ENCODE measurements at places on chromosomes 2 and 18.

GRCh38 chr2:170562928-170563327, 152.2 kb upstream of the SP5 start:
- no peak for DNase-seq

DNA sequence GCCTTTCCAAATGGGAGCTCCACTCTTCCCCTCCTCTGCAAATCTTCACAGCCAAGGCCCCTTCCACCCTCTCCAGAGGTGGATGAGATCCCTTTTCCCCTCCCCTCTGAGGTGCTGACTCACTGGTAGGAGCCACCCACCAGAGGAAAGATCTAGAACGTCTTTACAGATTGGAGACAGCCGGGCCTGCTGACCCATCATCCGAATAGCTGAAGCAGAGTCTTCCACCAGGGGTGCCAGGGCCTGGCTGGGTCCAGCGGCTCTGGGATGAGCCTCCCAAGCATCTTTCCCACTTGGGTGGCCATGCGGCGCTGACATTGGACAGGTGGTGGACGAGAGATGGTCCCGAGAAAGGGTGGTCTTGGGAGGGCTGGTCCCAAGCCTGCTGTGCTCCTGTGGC, 9.0 kb downstream of the ERFE start:
- DNase-seq = no peak

- DNase-seq = no peak
Measured at GRCh38 chr2:171807831-171808393, 86.1 kb downstream of the SLC25A12 start.

GRCh38 chr18:63936156-63936931, 12.8 kb upstream of the HMSD start:
- peak; percentile 5 for DNase-seq

- DNase-seq = no peak
Measured at GRCh38 chr2:215479121-215479520, 43.3 kb upstream of the FN1 start.

GRCh38 chr2:121489911-121490583, 40.6 kb upstream of the RNU4ATAC start:
- no peak for DNase-seq

- no peak for DNase-seq
Measured at GRCh38 chr2:94872088-94872618, 923 bp downstream of the TEKT4 start.

GRCh38 chr18:9914584-9915290, 921 bp downstream of the VAPA start:
- DNase-seq = peak; percentile 65

GRCh38 chr2:63695583-63695982, 106.8 kb downstream of the MDH1 start:
- no peak for DNase-seq

- no peak for DNase-seq
Measured at GRCh38 chr18:9189491-9189890, 52.9 kb downstream of the ANKRD12 start.

- no peak for DNase-seq
Measured at GRCh38 chr2:155662224-155662623, 670.3 kb downstream of the NR4A2 start.

DNA sequence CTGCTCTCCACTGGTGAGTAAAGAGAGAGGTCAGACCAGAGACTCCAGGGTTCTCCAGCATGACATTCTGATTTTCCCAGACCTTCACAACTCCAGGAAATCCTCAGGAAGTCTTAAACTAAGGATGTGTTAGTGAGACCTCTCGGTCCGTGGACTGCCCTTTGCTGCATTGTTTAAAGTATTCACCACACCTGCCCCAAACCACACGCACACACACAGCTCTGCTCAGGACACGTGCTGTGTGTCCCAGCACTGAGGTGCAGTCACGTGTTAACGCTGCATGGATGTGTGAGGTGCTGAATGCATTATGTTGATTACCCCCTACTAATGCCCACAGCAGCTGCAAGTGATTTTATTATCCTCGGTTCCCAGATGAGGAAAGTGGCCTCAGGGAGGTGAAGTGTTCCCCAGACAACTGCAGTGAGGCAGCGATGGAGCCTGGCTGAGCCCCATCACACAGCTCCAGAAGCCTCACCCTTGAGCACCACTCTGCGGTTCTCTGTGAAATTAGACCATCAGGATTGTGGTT, 68.4 kb downstream of the TRAPPC12 start:
- DNase-seq = no peak

DNA sequence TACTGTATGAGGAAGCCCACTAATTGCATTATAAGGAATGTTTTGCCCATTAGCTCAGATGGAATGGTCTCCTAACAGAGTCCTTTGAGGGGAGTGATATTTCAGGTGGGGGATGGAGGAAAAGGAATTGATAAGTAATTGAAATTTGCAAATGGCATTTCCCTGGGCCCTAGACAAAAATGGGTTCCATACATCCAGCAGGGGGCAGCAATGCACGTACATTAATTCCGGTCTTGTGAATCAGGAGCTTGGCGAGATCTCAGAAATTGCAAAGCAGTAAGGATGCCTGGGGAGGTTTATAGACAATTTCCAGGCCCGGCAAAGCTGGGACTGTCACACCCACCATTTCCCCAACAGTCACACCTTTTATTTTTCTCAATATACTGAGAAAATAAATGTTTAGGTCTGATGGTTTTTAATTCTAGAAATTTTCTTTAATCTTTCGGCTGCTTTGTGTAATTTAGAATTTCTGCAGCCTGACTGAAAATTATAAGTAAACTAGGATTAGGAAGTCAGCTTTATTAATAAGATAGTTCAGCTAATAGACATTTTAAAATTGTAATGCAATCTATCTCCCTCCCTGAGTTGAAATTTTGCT, 122.8 kb downstream of the LYPD1 start:
- DNase-seq = peak; percentile 20

- no peak for DNase-seq
Measured at GRCh38 chr2:224598678-224599077, 13.5 kb upstream of the CUL3 start.

DNA sequence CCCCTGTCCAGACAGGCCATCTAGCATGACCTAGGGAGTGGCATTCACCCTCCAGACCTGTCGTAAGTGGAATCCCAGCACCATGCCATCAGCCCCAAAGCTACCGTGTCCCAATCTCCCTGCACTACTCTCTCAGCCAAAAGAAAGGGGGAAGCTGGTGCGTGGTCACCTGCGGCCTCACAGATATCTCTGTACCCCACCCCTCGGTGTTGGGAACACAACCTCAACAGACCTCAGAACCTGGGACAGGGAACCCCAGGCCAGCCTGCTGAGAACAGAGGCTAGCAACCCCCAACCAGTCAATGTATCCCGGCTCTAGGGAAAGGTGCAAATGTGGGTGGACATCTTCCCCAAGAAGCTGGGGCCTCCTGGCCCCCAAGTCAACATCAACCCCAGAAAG, 38.2 kb downstream of the LMAN2L start:
- no peak for DNase-seq

DNA sequence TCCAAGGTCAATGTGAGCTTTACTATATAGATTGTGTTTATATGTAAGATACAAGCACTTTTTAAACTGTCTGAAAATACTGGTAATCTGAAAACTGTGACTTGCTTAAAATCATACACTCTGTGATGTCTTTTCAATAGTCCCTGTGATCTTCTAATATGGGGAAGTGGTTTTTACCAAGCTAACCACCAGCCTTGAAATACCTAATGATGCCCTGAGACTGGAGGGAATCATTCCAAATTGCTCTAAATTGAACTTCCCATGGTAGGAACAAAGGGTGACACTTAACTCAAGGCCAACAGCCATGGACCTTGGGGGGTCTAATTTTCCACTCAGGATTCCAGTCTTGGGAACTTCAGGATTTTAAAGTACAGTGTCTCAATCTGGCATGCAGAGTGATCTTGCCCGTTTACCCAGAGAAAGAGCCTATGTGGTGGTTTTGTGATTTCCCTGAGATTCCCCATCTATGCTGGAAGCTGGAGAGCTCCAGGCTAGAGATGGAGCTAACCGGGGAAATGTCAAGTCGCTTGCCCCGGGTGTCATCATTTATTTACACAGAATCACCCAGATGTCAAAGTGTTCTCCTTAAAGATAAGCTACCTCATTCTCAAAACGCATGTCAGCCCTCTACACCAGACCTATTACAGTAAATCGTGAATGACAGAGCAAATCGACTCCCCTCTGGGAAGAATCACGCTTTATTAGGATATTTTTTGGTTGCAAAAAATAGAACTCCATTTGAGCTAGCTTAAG, 198.5 kb downstream of the SP3 start:
- DNase-seq = no peak

DNA sequence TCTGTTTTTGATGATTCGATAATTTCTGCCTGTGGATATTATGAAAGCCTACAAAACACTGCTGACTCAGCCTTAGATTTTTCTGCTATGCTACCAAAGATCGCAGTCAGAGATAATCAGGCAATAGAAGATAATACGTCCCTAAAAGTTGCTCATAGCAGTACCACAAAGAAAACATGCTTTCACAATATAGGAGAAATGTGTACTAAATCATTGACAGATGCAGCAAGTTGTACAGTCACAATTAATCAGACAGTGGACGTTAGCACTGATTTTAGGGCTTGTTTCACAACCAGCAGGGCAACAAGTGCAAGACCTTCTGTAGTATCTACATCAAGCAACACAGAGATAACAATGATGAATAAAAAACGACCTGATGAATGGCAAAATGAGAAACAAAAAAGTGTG, 19.5 kb downstream of the RBM44 start:
- DNase-seq = no peak

- no peak for DNase-seq
Measured at GRCh38 chr2:74503506-74504475, 3.7 kb downstream of the PCGF1 start.

DNA sequence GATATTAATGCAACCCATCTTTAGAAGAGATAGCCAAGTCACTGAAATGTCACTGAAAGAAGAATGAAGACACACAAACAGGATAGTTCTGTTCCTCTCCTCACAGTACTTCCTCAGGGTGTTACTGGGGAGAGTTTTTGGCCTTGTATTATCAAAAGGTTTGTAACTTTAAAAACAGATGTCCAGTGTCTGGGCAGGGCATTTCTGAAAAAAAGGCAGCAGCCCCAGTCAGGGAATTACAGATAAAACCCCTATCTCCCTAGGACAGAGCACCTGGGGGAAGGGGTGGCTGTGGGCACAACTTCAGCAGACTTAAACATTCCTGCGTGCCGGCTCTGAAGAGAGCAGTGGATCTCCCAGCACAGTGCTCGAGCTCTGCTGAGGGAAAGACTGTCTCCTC, 30.8 kb downstream of the LANCL1 start:
- DNase-seq = no peak

DNA sequence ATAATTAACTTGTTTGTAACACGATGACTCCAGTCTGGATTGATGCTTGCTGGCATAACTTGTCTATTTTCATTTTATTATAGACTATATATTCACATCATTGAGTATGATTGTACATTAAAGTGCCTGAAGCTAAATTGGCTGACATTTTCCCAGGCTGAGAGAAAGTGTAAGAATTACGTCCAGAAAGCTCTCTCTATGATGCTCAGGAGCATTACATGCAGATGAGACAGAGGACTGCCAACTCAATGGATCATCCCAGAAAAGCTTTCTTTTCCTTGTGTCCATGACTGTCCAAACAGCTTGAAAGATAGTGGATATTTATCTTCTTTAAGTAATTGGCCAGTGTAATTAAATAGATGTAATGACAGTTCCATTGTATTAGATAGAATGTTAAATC, 1372.2 kb upstream of the TMEFF2 start:
- DNase-seq = no peak

DNA sequence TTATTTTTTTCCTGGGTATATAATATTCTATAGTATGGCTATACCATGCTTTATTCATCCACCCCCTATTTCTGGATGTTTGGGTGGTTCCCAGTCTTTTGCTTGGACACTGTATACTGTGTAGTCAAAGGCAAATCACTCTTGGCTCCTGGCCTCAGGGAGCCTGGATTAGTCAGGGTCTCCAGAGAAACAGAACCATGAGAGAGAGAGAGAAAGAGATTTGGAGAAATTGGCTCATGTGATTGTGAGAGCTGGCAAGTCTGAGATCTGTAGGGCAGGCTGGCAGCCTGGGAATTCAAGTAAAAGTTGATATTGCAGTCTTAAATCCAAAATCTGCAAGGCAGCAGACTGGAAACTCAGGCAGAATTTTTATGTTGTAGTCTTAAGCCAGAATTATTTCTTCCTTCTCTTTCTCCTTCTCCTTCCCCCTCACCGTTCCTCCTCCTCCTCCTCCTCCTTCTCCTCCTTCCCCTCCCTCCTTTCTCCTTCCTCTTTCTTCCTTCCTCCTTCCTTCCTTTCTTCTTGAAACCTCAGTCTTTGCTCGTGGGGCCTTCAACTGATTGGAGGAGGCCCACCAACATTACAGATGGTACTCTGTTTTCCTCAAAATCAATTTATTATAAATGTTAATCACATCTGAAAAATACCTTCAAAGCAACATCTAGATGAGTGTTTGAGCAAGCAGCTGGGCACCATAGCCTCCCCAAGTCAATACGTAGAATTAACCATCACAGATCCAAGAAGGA, 33.0 kb downstream of the CTIF start:
- DNase-seq = no peak

DNA sequence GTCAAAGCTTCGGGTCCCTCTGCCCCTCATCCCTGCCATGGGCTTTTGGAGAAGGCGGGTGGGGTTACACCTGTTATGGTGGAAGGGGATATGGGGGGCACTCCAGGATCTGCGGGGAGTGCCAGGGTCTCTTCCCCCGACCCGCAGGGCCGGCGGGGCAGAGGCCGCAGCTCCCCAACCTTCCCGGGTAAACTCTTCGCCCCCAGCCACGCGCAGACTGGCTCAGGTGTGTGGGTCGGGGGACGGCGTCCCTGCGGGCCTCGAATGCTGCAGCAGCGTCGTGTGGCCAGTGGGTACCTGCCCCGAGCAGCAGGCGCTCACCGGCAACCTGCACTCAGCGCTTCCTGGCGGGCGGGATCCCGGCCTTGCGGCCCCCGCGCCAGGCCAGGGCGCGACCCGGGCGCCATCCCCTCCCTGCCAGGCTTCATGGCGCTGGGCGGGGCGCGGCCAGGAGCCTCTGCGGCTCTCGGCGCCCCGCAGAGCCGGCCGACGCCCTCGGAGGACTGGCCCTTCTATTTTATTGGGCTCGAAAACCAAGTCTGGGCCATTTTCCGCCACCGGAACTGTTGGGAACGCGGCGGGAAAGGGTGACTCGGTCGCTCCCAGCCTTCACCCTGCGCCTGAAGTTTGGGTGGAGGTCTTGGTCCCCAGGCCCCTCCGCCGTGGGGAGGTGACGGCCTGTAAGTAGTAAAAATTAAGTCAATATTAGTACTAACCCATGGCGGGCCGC, 4.5 kb downstream of the GBX2 start:
- no peak for DNase-seq
